DMS153 (cell line): ENCODE measurements at places on chromosomes 3 and 15.
A peak's percentile ranks its signal among the peaks of the same experiment; 100 is the strongest.

DNA sequence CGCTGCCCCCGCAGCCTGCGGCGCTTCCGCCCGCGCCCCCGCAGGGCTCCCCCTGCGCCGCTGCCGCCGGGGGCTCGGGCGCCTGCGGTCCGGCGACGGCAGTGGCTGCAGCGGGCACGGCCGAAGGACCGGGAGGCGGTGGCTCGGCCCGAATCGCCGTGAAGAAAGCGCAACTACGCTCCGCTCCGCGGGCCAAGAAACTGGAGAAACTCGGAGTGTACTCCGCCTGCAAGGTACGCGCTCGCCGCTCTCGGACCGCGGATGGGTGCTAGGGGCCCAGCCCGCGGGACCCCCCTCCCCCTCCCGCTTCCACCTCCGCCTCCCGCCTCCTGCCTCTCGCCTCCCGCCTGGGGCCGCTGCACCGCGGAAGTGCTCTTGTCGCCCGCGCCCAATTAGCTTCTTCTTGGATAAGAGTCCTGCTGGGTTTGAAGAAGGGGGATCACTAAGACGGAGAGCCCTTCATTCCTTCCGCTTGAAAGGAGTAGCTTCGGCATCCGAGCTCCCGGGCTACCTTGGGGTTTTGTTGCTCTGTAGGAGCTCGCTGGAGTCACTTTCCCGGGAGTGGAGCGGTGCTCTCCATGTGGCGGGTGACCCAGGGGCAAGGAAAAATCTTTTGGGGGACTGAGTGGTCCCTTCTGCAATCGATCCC is 426 bp downstream of the KAT2B start:
- DNase-seq = no peak

DNA sequence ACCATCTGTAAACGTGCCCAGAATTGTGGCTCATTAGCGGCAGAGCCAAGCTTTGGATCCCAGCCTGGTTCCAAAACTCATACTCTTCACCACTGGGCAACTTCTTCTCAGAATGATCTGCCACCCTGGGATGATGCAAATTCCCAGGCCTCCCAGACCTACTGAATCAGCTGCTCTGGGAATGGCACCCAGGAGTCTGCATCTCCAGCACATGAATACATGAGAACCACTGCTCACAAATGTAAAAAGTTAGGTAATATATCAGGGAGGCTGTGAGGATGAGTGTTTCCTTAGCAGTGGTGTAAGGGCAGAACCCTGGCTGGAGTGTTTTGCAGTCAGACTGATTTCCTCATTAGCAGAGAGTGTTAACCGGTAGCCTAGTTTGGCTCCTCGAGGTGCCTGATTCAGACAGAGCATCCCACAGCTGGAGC is 94.2 kb downstream of the LIPC start:
- DNase-seq = no peak

DNA sequence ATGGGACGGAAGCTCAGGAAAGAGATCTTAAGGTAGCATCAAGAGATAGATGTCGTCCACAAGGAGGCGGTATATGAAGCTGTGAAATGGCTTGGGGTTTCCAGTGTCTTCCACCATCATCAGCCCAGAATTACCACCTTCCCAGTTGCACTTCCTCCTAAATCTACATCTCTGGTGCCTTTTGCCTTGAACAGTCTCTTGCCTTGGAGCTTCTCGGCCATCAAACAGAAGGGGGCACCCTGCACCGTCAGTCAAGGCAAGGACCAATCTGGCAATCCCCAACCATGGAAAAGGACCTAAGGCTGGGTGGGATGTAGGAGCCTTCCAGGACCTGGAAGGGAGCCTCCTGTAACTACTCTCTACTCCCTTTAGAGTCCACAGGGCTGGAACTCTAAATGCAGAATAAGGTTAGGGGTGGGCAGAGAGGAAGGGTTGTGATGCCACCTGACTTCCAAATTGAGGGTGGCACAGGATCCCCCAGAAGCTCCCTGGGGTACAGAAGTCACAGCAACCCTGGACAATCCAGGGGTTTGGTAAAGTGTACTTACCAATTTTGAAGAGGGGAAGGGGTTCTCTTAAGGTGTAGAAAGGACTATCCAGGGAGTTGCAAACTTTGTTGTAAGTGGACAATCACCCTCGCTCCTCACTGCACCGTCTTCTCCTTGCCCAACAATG is 1.0 kb upstream of the RYR3 start:
- peak; percentile 60 for DNase-seq

DNA sequence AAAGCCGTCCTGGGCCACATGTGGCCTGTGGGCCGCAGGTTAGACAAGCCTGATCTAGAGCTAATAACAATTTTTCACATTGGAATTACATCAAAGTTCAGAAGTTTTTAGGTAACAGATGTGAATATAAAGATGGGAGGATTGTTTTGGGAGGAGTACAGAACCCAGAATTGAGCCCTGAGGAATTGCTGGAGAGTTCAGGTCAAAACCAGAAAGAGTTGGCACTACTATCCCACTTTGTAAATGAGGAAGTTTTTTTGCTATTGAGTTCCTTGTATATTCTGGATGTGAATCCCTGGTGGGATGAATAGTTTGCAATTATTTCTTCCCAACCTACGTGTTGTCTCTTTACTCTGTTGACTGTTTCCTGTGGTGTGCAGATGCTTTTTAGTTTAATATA is 109.5 kb upstream of the LIPC start:
- no peak for DNase-seq

GRCh38 chr3:38458796-38459498 is 5.3 kb downstream of the ACVR2B start:
- no peak for DNase-seq
